AG04450 (cell line): ENCODE measurements at places on chromosomes 3 and 15.

DNA sequence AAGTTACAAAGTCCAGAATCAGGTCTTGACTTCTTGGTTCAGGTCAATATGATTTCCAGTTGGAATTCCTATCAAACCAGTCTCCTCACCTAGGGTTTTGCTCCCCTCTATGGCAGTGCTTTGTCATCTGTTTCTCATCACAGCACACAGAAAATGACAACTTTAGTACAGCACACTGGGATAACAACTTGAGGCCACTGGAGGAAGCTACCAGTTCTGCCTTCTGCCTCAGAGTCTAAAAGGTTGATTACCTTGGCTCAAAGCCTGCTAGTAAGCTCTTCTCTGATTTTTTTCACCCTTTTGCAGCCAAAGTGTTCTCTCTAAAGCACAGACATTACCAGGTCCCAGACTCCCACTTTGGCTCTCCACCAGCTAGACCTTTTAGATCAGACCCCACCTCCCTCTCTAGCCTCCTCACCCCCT is 24.8 kb upstream of the TRIM59 start:
- DNase-seq: no peak

DNA sequence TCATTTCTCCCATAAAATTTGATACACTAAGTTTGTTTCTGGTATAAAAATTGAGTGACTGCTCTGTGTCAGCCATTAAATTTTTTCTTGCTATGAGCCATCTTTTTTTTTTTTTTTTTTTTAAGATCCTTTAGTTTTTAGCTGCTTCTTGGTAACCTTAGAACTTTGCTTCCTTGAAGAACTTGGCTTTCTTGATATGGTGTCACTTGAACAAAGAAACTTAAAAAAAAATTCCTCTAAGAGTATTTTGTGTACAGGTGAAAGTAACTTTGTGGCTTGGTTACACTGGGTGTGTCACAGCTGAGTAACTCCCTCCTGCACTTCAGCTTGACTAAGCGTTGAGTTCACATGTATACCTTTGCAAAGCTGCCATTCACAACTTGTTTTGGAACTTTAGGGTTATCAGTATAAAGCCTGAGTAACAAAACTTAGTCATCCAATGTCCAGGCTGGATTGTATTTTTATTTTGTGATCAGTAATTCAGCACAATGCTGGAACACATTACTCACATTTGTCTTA is 6.5 kb downstream of the CHD2 start:
- no peak for DNase-seq

DNA sequence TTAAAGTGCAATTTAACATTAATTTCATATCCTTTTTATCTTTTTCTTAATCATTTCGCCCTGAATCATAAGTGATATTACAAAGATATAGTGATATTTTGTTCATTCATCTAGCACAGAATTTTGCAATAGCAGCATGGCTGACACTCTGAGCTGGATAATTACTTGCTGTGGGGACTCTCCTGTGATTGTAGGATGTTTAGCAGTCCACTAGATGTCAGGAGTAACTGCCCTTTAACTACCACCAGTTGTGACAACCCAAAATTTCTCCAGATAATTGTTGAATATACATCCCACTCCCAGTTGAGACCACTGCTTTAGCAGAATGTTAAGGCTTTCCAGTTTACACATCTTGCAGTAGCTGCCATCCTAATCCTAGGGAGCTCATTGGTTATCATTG is 196.8 kb upstream of the MBNL1 start:
- peak; percentile 21 for DNase-seq

DNA sequence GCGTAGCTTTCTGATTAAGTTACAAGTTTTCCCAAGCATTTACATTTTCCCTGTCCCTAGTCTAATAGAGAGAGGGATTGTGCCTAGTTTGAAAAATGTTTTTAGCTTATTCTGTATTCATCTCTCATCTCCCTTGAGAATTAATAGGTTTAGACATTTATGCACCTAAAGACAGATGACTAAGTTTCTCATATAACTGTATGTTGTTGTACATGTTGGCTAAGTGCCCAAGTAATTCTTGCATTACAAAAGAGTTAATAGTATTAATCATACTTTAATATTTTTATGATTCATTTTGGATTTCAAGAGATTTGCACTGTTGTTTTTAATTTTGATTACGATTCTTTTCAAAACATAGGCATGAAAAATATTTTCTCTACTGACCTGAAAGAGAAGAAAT is 109.0 kb upstream of the TBL1XR1 start:
- DNase-seq: no peak

GRCh38 chr3:37216597-37217097 is 42.3 kb upstream of the LRRFIP2 start:
- no peak for DNase-seq

DNA sequence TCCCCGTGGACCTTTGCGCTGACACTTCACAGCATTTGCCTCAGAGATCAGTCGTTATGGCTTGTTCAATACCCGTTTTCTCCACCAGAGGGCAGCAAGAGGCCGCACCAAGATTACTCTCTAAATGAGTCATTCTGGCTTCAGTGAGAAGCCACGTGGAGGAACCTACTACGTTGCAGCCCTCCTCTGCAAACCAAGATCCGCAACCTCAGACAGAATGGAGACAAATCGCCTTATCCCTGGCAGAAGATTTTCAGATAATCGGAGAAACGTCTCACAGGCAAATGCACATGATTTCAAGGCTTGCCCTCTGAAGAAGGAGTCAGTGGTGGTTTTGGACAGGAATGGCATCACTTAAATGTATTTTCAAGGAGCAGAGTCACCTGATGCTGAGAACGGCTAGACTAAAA is 60.5 kb downstream of the GTPBP8 start:
- DNase-seq: peak; percentile 53

DNA sequence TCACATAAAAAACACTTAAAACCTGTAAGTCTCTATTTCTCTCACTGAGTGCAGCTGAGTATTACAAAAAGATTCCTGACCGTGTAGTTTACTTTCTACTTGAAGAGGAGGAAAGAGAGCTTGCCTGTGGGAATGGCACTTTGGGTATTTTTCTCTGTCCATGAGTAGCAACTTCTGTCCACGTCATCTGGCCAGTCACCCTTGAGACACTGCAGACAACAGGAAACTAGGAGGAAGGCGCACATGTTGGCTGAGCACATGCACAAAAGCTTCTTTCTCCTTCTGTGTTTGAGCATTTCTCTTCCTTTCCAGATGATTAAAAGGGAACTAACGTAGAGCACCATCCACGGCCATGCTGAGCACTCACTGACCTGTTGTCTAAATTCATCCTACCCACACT is 19.7 kb downstream of the STARD5 start:
- DNase-seq: no peak

- DNase-seq: no peak
Measured at GRCh38 chr15:64696481-64696880, 78.9 kb downstream of the RBPMS2 start.

DNA sequence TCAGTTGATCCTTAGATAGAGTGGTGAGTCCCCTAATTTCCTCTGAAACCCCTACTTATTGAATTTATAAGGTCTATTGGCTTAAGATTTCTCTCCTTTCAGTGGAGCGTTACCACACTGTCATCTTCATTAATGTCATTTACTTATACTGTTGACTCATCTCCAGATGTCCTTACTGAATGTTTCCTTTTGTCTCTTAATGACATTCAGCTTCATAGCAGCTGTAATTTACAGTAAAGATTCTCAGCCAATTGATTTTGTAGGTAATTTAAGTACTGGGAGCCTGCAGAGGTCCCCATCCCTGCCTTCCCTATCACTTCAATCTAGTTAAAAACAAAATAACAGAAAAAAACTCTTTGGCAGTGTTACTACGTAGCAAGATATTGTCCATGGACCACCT is 18.8 kb downstream of the STX19 start:
- no peak for DNase-seq

- no peak for DNase-seq
Measured at GRCh38 chr15:63967616-63968015, 78.7 kb downstream of the DAPK2 start.

- DNase-seq: peak; percentile 46
Measured at GRCh38 chr3:56702490-56703315, 19.6 kb upstream of the TASOR start.

DNA sequence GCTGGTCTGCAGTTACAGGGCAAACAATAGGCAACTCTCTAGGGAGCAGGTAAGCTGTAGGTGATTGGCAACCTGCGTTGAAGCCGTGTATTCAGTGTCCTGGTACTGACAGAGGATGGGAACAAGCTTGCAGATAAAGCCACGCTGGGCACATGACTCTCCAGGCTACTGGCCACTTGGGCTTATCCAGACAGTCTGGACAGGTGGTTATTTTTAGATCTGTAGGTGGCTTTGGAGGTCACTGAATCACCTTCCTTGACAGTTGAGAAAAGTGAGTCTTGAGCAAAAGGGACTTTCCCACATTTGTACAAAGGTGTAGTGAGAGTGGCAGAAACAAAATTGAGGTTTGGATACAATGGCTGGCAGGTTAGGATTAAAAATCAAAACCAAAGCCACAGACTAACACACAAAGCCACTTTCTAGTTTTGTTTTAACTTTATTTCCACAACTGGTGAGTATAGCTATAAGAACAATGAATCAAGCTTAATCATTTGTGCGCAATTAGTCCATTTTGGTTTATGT is 22.3 kb upstream of the IL1RAP start:
- DNase-seq: no peak

DNA sequence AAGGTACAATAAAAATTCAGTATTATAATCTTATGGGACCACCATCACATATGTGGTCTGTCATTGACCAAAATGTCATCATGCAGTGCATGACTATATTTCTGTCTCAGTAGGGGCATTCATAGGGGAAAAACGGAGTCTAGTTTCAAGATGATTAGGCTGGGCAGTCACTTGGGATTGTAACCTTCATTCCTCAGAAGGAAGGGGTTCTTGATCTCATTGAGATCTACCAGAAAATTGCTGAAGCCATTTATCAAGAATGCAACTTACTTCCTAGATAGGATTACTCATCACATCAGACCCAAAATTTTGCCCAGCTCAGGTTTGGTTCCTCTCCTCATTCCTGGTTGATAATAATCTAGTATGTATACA is 37.3 kb downstream of the BTD start:
- no peak for DNase-seq

DNA sequence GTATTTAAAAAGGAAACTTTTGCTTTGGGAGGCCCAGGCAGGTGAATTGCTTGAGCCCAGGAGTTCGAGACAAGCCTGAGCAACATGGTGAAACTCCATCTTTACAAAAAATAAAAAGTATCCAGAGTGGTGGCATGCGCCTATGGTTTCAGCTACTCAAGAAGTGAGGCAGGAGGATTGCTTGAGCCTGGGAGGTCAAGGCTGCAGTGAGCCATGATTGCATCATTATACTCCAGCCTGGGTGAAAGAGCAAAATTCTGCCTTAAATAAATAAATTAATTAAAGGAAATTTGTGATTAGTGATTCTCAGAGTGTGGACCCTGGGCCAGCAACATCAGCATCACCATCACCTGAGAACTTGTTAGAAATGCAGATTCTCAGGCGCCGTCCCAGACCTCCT is 9.9 kb upstream of the COMMD4 start:
- DNase-seq: no peak

DNA sequence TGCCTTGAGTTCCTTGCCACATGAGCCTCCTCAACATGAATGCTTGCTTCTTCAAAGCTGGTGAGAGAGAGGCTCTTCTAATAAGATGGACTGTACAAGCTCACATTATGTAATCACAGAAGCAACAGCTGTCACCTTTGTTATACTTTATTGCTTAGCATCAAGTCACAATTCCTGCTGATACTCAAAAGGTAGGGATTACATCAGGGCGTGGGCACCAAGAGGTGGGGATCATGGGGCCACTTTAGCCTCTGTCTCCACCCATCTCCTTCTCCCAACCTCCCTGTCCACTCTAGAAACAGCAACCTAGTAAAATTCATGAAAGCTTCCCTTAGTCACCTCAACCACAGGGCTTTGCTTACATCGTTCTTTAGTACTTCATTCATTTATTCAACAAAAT is 95.9 kb downstream of the FAM43A start:
- no peak for DNase-seq

DNA sequence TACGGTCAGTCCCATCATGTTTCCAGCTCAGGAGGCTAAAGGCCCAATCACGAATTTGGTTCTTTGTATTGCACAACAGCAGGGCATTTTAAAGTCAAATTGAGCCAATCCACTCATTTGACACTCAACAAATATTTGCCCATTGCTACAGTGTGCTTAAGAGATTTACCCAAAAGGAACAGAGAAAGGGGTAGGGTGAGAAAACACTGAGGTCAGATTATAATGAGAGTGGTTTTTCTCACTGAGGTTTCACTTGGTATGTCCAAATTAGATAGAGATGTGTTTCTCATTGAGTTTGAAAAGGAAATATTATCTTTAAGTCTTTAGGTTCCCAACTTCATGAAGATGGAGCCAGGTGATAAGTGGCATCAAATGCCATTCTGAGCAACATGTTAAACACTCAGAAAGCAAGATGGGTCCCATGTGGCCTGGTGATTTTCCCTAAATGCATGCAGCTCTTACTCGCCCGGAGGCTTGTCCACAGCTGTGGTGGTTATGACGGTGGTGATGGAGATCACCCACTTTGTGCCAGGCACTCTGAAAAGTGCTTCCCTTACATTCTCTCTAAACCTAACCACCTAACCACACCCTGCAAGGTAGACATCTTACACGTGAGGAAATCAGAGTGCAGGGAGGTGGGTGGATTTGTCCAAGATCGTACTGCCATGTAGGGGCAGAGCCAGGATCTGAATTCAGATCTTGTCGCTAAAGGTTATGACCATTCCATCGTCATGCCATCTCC is 31.2 kb upstream of the USP3 start:
- DNase-seq: no peak

- no peak for DNase-seq
Measured at GRCh38 chr3:25455441-25456132, 27.5 kb downstream of the RARB start.

DNA sequence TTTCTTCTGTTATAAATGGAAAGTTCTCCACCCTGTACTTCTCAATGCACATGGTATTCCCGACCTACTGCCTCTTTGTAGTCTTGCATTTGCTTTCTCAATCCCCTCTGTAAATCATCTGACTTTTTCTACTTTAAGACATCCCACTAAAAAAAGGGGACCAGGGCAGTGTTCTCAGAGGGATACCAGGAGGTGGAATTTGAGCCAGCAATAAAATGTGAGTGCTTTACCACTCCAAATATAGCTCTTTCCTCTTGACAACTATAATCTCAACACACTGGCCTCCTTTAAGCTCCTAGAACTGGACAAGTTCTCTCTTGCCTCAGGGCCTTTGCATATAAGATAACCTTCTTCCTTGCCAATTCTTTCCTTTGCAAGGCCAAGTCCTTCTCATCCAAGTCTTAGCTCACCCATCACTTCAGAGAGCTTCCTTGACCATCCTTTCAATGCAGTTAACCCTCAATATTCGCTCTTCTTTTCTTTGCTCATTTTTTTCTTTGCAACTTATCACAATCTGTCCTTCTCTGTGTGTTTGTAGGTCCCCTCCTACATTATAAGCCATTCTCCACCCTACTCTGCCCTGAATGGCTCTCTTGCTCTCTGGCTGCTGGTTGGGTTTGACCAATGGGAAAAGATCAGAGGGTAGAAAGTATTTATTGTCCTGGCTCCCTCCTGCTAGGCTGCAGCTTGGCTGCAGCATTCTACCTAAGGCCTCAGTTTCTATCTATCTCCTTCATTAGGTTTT is 93.4 kb downstream of the PRICKLE2 start:
- DNase-seq: no peak

- DNase-seq: no peak
Measured at GRCh38 chr15:47861111-47861903, 144.0 kb downstream of the SEMA6D start.
